Coronary artery (tissue), 2 donors: ENCODE measurements at places on chromosomes 4 and X.

- DNase-seq, result no peak
Observed at GRCh38 chrX:348461-349117, 30.0 kb upstream of the GTPBP6 start.

DNA sequence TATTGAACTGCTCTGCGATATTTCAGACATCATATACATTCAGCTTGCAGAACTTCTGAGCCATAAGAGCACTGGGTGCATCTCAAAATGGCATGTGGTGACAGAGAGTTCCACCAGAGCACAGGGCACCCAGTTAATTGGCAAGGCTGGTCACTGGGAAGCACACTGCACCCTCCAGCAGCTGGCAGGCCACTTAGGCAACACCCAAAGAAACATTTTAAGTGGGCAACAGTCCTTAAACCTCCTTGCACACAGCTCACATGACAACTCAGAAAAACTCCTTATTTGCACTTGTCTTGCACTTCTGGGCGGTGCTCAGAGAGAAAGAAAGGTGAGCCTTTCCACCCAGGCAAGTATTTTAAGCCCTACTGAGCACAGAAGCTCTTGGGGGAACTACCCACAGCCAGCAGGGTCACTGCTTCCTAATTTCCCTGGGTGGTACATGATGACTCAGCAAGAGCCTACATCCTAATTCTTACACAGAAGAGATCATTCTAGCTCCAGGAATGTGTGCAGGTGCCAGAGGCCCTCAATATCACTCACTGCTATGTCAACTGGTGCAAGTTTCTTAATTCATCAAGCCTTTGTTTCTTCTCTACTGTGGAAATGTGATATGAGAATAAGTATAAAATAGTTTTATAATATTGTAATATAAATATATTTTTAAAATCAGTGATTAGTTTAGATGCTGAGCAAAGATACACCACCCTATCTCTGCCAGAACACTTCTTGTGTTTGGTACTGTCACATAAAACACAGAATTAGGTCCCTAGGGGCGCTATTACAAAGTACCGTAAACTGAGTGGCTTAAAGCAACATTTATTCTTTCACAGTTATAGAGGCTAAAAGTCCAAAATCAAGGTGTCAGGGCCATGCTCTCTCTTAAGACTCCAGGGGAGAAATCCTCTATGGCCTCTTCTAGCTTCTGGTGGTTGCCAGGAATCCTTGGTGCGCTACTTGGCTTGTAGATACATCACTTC, 155.1 kb upstream of the PPARGC1A start:
- no peak for DNase-seq

- no peak for DNase-seq
Observed at GRCh38 chrX:150450519-150451177, 87.5 kb downstream of the MAMLD1 start.

- no peak for DNase-seq
Observed at GRCh38 chr4:185352741-185353140, 43.0 kb downstream of the LRP2BP start.

DNA sequence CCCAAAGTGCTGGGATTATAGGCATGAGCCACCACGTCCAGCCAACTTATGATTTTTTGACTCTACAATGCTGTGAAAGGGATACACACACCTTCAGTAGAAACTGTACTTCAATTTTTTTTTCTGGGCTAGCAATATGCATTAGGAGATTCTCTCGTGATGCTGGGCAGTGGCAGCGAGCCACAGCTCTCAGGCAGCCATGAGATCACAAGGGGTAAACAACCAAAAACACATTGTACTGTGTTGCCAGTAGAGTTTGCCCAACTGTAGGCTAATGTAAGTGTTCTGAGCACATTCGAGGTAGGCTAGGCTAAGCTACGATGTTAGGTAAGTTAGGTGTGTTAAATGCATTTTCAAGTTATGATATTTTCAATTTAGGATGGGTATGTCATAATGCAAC, 25.7 kb downstream of the RAB33A start:
- DNase-seq, result no peak
